Retina (tissue), 1 donor: ENCODE measurements at places on chromosomes 13 and 19.

GRCh38 chr13:49495783-49496762 is at the start of gene PHF11:
Gene PHF11 (plus strand): TSS chr13:49495953. CDS start chr13:49496002, 49 bp downstream.
- DNase-seq = peak; percentile 80

DNA sequence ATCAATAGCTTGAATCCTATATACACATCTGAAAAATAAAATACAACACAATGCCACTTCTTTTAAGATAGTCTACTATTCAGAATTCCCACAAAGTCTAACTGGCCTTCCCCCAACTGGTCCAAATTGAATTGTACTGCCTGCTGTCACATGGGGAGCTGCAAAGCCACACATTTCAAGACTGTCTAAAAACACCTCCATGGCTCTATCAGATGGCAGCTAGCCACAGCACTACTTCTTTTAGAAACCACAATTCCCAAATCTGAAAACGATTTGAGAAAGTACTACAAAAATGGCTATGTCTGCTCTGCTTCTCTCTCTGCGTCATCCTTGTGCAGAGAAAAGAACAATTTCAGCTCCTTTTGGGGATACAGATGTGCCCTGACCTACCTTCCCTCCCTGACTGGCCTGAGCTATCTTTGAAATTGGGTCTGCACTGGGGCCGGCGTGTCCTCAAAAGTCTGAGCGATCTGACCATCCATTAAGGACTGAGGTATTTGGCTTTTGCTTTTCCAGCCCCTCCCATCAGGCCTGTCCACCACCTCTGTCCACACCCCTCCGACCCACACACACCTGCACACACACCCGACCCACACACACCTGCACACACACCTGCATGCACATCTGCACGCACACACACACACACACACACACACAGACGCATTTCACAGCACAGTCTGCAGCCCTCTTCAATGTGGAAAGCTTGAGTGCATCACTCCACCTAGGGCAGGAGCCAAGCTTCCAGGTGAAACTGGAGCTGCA is 68.6 kb upstream of the IPO5 start:
- no peak for DNase-seq

DNA sequence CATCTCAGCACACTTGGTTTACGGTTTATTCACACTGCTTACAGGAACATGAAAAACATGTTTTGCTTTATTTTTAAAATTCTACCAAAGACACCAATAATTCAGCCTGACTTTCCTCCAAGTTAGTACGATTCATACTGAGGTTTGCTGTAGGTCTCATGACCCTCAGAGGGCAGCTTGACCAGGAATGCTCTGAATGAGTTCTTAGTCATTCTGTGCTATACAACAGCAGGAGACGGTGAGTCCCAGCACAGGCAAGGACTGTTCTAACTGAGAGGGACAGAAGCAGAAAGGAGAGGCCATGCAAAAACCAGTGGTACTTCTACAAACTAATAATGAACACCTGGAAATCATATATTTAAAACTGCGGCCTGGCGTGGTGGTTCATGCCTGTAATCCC is 6.4 kb downstream of the GRTP1 start:
- no peak for DNase-seq

DNA sequence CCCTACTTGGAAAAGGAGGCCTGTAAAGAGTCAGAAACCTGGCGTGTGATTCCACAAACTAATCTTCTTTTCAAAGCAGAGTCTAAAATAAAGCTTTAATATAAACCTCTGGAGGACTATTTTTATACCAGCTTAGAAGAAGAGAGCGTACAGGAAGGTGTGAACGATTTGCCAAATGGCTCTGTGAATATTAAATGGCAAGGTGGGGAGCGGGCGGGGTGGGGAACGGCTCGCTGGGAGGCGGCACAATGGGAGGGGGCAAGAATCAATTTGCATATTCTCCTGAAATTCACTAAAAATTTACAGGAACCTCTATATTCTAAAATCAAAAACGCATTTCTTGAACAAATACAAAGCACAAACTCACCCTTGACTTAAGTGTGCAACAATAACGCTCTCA is 982 bp downstream of the ZNF780B start:
- no peak for DNase-seq

- no peak for DNase-seq
Measured at GRCh38 chr13:106072014-106072413, 463.4 kb downstream of the EFNB2 start.

- DNase-seq = no peak
Measured at GRCh38 chr13:78675112-78675511, 16.2 kb upstream of the OBI1 start.

DNA sequence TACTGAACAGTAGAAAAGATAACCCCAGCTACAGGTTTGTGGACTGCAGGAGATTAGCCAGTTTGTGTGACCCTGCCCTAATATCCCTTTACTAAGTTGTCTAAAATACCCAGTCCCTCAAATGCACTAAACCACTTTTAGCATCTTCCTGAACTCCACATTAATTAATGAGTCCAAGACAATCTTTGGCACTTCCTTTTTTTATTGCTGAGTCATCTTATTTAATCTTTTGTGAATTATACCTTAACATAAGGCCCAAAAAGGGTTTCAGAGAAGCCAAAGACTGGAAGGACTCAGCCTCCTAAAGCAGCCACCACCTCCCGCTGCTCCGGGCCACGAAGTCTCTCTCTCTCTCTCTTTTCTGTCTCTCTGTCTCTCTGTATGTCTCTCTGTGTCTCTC is 48.8 kb upstream of the PDCD5 start:
- DNase-seq = no peak

DNA sequence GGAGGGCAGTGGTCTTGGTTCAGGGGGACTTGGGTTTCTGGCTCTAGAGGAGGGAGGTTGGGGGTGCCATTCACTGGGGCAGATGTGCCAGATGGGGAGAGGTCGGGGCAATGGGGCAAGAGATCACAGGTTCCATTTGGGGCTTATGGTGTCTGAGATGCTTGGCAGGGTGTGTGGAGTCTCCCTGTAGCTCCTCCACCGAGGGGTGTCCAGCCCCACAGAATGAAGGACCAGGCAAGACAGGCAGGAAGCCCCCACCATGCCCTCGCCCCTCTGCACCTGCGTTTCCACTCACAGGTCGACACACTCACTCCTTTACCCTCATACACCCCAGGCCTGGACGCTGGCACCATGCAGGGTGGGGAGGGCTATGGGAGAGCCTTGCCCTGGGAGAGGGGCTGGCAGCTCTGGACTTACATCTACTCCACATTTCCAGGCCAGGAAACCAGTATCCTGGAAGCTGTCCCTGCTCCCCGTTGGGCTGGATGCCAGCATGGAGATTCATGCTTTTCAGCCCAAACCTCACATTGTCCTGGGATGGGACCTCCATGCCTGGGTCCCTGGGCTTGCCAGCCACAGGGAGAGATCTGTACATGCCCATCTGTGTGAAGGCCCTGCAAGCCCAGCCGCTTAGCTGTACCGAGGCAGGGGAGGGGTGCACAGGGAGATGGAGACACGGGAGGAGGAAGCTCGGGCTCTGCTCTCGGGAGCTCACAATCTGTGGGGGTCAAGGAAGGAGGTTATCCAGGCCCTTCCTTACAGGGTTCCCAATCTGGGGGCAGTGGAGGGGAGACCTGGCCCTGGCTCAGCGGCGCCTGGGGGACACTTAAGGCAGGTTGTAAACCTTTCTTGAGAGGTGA is 77.1 kb downstream of the CHST8 start:
- DNase-seq = no peak

DNA sequence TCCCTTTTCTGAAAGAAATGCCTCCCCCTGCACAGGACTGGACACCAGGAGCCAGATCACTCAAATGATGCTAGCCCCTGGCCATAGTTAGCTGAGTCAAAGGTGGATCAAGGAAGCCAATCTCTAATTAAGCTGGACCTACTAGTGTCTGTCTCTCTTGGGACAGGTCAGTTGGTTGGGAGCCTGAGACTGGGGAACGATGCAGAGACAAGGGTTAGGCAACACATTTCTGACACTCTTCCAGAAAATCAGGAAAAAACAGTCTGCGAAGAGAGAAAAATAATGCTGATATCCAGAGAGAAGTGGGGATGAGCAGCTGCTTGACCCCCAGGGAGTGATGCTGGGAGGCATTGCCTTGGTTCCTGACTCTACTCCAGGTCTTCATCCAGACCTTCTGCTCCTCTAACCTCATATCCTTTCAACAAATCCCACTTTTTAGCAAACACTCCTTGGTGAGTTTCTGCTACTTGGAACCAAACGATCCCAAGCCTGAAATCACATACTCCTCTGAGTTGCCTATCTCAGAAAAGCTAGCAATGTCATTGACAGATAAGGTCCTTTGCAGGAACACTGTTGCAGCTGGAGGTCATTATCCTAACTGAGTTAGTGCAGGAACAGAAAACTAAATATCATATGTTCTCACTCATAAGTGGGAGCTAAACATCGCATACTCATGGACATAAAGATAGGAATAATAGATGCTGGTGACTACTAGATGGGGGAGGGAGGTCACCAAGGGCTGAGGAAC is 369.7 kb downstream of the COG6 start:
- no peak for DNase-seq

DNA sequence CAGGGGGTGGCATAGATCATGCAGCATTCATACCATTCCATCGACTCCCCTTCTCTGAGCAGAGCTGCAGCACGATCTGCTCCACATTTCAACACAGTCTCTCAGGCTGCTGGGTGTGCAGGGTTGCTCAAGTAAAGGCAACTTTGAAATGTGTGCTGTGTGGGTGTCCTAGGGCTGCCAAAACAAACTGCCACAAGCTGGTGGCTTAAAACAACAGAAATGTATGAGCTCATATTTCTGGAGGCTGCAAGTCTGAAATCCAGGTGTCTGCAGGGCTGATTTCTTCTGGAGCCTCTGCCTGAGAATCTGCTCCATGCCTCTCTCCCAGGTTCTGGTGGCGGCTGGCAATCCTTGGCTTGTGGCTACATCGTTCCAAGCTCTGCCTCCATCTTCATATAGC is 63.7 kb upstream of the WDFY2 start:
- no peak for DNase-seq

GRCh38 chr13:74246487-74246886 is 112.3 kb upstream of the KLF12 start:
- DNase-seq = peak; percentile 32

DNA sequence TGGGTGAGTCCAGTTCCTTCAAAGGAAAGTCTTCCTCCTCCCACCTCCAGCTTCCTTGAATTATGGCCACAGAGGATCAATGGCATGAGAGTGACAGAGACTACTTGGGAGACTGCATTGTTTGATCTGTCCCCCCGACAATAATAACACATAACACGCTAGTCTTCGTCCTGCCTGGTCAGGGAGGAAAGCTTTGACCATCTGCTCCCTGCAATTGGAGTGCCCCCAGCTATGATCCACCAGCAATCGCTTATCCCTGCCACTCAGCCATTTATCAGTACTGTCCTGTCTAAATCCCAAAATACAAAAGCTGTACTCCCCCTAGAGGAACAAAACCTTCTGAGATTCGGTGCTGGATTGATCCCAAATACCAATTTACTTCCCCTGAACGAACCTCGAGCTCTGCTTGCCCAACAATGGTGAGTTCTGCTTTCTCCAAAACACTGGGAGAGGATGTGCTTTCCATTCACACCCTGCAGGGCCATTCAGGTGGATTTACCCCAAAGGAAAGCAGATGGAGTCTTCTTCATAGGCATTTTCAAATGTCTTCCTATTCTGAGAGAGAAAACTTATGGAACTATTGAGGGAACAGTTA is 466.7 kb downstream of the TSHZ3 start:
- DNase-seq = no peak

- peak; percentile 26 for DNase-seq
Measured at GRCh38 chr13:35388441-35389355, 87.8 kb downstream of the MAB21L1 start.

DNA sequence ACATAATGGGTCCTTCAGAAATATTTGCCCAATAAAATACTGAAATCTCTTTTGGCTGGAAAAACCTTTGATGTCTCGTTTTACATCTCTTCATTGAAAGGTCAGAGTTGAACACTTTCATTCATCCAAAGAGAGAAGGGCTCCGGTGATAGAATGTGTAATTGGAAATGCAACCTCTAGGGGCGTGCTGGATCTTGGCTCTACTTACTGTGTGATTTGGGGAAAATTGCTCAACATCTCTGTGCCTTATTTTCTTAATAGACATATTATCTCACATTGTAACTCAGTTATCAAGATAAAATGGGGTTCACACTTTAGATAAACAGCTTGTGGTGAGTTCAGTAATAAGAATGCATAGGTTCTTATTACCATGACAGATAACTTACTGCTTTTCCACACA is 1444.1 kb downstream of the SLITRK5 start:
- no peak for DNase-seq

DNA sequence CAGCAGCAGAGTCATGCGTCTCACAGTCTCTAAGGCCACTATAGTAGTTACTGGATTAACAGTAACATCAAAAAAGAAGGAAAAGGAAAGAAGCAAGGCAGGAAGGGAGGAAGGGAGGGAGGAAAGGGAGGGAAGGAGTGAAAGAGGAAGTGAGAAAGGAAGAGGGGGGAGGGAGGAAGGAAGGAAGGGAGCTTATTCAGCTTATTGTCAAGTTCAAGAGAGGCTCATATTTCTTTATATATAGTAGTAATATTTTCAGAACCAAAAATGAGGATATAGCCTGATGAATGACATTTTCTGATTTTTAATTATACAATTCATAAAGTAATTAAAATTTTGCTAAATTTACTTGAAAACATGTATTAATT is 17.7 kb upstream of the RUBCNL start:
- DNase-seq = no peak

GRCh38 chr19:30204721-30205120 is 167.5 kb upstream of the ZNF536 start:
- DNase-seq = no peak

DNA sequence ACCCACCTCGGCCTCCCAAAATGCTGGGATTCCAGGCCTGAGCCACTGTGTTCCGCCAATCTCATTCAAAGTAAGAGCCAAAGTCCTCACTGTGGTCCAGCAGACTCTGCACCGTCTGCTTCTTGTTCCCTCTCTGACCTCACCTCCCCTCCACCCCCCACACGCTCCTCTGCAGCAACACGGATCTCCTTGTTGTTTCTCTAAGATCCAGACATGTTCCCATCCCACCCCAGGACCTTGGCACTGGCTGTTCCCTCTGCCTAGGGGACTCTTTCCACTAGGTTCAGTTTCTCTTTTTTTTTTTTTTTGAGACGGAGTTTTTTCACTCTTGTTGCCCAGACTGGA is 38.4 kb downstream of the LTBP4 start:
- DNase-seq = no peak

GRCh38 chr19:1245494-1246264 is 2.7 kb upstream of the MIDN start:
- DNase-seq = no peak

- DNase-seq = no peak
Measured at GRCh38 chr19:30897034-30897433, 452.2 kb downstream of the TSHZ3 start.

DNA sequence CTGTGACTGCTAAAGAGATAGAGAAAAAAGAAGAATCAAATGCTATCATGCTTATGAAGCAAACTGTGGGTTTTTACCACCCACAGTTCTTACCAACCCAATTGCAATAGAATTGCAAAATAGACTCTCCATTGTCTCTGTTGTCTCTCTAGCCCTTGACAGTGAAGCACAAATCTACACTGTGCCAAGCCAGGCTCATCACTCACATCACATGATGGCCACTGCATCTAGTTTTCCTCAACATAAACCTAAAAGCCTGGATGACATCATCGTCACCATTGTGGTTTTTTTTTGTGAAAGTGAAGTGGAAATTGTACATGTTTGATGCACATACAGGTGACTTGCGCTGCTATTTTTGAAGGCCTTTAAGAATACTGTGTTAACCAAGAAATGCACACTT is 56.1 kb downstream of the KL start:
- DNase-seq = no peak

- DNase-seq = no peak
Measured at GRCh38 chr13:24073657-24074056, 86.9 kb upstream of the SPATA13 start.

- DNase-seq = no peak
Measured at GRCh38 chr19:39199025-39199424, 2.3 kb downstream of the NCCRP1 start.
